ENCODE measurements at places on chromosomes 2 and 18.

GRCh38 chr2:227802882-227803281 is 10.8 kb upstream of the CCL20 start:
- no peak for DNase-seq

- no peak for DNase-seq
Observed at GRCh38 chr2:88545118-88545517, 82.1 kb downstream of the EIF2AK3 start.

DNA sequence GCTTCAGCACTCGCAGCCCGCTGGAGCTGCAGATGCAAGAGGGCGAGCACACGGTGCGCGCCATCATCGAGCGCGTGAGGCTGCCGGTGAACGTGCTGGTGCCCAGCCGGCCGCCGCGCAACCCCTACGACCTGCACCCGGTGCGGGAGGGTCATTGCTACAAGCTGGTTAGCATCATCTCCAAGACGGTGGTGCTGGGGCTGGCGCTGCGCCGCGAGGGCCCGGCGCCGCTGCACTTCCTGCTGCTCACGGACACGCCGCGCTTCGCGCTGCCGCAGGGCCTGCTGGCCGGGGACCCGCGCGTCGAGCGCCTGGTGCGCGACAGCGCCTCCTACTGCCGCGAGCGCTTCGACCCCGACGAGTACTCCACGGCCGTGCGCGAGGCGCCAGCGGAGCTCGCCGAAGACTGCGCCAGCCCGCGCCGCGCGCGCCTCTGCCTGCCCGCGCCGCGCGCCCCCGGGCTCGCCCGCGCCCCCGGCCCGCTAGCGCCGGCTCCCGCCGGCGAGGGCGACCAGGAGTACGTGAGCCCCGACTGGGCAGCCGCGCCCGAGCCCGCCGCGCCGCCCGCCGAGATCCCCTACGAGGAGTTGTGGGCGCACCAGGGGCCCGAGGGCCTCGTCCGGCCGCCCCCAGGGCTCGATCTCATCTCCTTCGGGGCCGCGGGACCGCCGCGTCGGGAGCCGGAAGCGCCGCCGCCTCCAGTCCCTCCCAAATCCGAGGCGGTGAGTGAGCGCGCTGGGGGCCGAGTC is 11.8 kb downstream of the GAREM2 start:
- peak; percentile 81 for DNase-seq

GRCh38 chr18:60873708-60874107 is 459.5 kb upstream of the CDH20 start:
- DNase-seq = no peak

GRCh38 chr2:67997528-67997900 is 65.3 kb downstream of the C1D start:
- DNase-seq = no peak
